Right hindlimb (tissue), 1 donor: ENCODE measurements at places on chromosomes 12 and 14.

GRCh38 chr14:95374239-95374997, 54.7 kb upstream of the CLMN start:
- DNase-seq = no peak

- DNase-seq = no peak
These were observed 147.5 kb downstream of the KCNH5 start for GRCh38 chr14:62897771-62898170.

DNA sequence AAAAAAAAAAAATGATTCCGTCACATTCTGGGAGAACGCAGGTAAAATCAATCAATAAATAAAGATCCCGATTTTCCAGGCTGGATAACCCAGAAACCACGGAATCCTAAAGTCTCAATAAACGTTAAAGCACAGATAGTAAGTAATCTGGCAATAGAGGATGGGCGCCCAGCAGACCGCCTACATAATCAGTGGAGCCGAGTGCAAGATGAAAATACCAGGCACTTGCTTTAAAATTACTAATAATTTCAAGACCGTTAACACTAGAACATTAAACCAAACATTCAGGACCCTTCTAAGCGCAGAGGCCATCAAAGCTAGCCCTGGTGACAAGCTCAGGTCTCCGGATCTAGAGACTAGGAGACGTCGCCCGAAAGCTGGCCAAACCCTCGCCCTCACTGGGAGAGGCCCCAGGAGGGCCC, 1.2 kb upstream of the DCAF11 start:
- no peak for DNase-seq

DNA sequence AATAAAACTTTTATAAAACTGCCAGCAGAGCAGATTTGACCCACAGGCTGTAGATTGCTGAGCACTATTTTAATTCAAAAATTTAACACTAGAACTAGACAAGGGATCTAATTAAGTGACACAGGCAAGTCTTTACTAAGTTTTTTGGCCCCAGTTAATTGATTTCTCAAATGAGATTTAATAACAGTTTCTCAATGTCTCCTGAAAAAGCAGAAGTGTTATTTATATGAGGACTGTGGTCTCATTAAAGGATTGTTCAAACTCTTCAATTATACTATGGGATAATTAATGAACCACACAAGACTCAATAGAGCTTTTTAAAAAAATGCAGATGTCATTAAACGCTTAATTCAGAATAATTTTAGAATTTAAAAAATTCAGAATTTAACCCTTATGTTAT, 1.9 kb downstream of the HEATR5A start:
- DNase-seq = no peak

DNA sequence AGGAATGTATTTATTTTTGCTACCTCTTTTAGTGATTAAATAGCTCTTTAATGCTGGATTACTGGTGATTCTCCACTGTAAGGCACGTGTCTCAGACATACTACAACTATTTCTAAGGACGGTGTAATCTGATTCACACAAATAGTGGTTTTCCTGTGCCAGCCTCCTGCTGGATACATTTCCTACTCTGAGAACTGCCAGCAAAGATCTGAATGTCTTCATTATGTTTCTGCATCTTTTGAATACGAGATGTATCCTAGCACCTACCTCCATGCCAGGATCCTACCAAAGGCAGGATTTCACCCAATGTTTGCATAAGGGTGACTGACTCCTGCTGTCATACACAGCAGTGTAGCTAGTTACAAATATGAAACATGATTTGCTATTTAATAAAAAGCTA, 120.6 kb downstream of the PRICKLE1 start:
- no peak for DNase-seq

GRCh38 chr12:68416826-68417225, 84.7 kb upstream of the MDM1 start:
- no peak for DNase-seq

GRCh38 chr12:80582431-80582830, 125.0 kb upstream of the MYF6 start:
- no peak for DNase-seq

- no peak for DNase-seq
These were observed 7.0 kb downstream of the TNS2 start for GRCh38 chr12:53056901-53057300.

DNA sequence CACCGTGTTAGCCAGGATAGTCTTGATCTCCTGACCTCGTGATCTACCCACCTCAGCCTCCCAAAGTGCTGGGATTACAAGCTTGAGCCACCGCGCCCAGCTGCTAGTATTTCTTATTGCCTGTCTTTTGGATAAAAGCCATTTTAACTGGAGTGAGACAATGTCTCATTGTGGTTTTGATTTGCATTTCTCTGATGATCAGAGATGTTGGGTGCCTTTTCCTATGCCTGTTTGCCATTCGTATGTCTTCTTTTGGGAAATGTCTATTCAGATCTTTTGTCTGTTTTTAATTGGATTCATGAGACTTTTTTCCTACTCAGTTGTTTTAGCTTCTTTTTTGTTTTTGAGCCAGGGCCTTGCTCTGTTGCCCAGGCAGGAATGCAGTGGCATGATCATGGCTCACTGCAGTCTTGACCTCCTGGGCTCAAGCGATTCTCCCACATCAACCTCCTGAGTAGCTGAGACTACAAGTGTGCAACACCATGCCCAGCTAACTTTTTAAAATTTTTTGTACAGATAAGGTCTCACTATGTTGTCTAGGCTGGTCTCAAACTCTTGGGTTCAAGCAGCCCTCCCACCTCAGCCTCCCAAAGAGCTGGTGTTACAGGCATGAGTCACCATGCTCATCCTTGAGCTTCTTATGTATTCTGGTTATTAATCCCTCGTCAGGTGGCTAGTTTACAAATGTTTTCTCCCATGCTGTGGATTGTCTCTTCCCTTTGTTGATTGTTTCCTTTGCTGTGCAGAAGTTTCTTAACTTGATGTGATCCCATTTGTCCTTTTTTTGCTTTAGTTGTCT, 65.9 kb downstream of the ACACB start:
- no peak for DNase-seq

DNA sequence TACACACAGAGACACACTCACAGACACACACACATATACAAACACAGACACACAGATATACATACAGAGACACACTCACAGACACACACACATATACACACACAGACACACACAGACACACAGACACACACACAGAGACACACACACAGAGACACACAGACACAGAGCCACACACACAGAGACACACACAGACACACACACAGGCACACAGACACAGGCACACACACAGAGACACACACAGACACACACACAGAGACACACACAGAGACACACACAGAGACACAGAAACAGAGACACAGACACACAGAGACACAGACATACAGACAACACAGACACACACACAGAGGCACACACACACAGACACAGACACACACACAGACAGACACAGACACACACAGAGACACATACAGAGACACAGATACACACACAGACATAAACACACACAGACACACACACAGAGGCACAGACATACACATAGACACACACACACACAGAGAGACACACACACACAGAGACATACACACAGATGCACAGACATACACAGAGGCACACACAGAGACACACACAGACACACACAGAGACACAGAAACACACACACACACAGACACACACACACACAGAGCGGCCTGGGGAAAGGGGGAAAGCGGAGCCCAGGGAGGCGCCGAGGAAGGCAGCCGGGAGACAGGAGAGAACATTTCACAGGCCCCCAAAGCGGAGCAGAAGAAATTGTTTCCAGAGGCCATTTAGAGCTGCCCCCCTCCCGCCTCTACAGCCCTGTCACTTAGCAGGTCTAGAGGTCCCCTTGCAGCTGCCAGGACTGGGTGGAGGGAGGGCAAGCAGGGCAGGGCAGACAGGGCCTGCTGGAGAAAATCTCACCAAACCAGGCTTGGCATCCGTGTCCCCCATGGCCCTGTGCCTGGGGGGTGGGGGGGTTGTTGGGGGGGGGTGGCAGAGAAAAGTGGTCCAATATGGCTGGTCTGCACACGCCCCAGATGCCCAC, 38.9 kb downstream of the SERPINA3 start:
- DNase-seq = no peak

GRCh38 chr12:12226187-12226586, 40.7 kb downstream of the LRP6 start:
- no peak for DNase-seq

DNA sequence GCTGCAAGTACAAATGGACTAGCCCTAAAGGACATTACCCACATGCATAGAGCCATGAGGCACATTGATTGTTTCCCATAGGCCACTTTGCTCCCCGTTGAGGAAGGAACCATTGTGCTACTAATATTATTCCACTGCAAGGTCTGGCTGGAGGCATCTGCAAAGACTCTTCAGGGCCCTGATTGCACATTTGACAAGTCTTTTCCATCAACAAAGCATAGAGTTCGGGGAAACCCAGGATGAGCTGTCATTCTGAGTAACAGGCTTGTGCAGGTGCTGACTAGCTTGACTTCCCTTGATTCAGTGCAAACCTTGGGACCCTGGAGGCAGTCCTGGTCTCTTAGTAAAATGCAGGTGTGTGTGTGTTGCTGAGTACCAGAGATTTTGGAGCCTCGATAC, 73.8 kb downstream of the SUSD6 start:
- DNase-seq = no peak

DNA sequence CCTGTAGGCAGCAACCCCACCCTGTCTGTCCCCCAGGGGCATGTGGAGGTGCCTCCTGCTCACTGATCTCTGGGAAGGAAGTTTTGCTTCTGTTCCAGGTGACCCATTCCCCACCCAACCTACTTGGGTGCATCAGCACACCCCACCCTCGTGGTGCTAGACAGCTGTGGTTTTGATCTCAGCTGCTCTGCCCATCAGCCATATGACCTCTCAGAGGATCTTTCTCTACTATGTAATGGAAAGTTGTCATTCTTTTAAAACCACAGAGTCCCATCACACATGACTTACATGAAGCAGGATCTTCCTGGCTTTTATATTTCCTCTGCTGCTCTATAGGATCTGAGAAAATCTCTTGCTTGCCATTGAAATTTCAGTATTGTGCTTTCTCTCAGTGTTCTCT, 13.5 kb upstream of the KRT82 start:
- DNase-seq = no peak

GRCh38 chr12:130347588-130347987, 9.9 kb downstream of the PIWIL1 start:
- no peak for DNase-seq

DNA sequence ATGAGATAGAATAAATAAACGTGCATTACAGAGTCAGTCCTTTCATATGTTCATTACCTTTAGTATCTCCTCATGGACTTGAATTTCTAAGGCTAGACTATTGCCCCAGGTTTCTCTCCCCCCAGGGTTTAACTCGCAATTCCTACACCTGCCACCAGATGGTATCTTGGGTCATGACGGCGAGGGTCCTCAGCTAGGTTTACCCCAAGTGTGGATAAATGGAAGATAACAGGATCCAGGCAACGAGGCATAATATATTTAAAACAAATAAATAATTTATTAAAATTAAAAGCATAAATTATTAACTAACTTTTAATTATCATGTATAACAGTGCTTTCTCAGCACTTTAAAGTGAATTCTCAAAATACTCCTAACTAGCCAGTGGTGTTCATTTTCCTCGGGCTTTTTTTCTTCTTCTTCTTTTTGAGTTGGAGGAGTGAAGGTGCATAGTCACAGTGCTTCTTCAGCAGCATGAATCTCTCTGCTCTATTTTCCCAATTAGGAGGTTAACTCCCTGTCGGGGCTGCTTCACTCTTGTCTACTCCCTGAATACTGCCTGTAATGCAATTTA, 243.5 kb upstream of the CAND1 start:
- DNase-seq = no peak

DNA sequence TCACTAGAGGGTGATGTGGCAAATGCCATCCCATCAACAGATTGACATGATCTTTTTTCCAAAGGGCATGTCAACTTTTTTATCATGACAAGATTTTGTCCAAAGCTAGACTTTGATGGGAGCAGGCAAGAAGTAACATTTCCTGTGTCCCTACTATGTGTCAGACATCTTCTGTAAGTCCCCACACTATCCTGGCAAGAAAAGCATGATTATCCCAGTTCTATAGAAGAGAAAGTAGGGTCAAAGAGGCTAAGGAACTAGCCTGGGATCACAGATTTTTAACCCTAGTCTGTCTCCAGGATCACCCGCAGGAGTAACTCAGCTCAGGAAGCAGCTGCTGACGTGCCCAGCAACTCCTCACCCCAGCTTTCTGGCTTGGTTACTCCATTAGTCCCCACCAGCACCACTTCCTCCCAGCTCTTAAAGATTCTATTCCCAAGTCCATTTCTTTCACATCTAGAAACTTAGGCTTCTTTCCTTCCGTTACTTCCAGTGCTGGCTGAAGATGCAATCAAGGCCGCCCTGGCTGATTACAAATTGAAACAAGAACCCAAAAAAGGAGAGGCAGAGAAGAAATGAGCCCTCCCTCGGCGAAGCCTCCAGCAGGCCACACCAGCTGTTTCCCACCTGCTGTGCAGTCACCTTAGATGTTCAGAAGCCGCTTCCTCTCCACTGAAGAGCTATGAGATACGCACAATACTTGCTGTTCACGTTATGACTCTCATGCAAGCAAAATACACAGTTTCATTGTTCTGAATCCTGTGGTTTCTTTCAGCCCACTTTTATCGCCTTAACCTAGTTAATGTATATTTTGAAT, 6.2 kb downstream of the ISCU start:
- DNase-seq = no peak

DNA sequence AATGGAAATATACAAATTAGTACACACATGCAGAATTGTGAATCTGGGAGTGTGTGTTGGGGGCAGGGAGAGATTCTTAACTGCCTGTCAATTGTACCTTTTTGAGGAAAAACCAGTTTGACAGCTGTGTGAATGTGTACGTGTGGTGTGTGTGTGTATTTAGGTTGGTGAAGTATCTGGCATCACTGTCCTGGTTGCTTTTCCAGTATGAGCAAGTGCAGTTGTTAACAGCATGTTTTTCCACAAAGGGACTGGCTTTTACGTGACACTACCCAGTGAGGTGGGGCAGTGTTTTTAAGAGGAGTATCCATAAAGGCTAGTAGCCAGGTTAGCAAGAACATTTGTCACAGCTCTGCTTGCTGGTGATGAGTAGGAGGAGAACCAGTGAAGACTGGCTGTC, 56.1 kb downstream of the DAAM1 start:
- no peak for DNase-seq

DNA sequence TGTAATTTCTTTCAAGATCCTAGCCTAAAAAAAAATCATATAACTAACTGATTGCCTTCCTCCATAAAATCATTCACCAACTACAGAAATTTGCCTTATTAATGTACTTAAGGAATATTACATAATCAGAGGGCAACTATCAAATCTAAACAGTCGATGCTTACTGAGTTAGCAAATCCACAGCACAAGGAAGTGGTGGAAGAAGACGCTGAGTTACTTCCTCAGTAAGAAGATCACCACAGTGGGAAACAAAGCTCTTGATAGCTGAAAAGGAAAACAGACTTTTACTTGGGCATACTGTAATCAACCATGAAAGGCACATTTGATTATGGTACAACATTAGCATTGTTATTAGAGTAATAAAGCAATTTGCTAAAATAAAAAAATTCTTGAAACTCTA, 48.7 kb downstream of the HEATR5A start:
- no peak for DNase-seq

- no peak for DNase-seq
These were observed 29.3 kb downstream of the CCDC175 start for GRCh38 chr14:59547310-59547709.
